Stimulated activated CD4-positive, alpha-beta T cell treated with anti-CD3 and anti-CD28 coated beads, Interleukin-4, amount 100 ng/mL, for 4 hours (primary cell): ENCODE measurements at places on chromosomes 12 and 14.

- no peak for DNase-seq
Measured at GRCh38 chr12:40436564-40436963, 211.8 kb downstream of the LRRK2 start.

DNA sequence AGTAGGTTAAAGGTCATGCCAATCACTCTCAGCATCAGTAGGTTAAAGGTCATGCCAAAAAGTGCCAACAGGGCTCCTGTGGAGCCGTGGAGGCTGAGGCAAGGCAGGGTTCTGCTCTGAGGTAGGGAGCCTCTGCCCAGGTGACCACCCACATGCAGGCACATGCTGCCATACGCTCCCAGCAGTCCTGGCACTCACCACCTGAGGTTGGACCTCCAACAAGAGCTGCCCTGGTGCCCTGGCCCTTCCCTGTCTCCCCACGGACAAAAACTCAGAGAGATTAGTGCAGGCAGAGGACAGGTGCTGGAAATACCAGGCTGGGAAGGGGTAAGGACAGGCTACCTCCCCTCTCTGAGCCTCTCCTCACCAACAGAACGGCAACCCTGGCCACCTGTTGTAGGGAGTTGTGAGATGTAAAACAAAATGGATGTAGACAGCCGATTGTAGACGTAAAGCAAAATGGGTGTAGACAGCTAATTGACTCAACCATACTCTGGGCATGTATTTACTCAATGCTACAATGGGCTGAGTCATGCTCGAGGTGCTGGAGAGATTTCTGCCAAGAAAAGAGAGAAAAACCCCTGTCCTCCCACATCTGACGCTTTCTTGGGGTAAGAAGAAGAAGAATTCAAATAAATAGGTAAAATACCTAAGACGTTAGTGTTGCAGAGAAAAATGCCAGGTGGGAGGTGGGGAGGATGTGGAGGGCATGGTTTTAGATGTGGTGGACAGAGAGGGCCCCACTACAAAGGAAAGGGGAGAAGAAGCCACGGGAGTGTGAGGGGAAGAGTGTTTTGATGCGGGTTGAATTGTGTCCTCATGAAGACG lies 32.4 kb downstream of the LTBP2 start:
- DNase-seq: peak; percentile 25

GRCh38 chr14:23153851-23154796 lies 29.3 kb downstream of the SLC7A8 start:
- no peak for DNase-seq

GRCh38 chr14:87784386-87784785 lies 208.6 kb downstream of the GALC start:
- DNase-seq: no peak

GRCh38 chr12:64655141-64655540 lies 44.8 kb downstream of the RASSF3 start:
- DNase-seq: no peak

DNA sequence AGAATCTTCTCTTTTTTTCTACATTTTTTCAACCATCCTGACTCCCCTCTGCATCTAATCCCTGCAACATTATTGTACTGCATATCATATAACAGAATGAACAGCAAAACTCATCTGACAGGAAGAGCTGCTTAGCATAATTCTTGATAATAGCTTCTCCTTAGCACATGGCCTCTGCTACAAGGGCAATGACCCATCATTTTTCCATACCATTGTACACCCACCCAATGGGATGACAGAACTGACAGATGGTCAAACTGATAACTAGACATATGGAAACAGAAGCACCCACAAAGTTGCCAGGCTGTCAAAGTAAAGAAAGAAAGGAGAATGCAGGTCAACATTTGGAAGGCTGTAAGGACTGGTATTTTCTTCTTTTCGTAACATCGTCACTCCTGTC lies 390.4 kb upstream of the USP15 start:
- no peak for DNase-seq

- DNase-seq: no peak
Measured at GRCh38 chr14:66464261-66464660, 21.9 kb upstream of the CCDC196 start.

GRCh38 chr12:18148961-18149360 lies 59.0 kb upstream of the RERGL start:
- DNase-seq: no peak

DNA sequence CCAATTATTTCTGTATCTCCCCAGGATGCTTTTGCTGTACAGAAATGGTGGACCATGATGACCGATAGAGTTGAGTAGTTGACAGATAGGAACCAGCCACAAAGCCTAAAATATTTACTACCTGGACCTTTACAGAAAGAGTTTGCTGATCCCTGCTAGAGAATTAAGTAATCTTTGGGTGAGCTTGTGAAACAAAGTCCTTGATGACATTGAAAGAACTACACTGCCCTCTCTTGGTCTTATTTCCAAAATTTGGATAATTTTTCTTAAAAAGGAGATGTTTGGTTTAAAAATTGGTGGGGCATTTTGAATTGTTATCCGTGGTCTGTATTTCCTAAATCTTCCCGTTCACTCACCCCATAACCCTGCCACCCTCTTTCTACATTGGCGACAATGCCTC lies 13.7 kb upstream of the TCTN1 start:
- no peak for DNase-seq

DNA sequence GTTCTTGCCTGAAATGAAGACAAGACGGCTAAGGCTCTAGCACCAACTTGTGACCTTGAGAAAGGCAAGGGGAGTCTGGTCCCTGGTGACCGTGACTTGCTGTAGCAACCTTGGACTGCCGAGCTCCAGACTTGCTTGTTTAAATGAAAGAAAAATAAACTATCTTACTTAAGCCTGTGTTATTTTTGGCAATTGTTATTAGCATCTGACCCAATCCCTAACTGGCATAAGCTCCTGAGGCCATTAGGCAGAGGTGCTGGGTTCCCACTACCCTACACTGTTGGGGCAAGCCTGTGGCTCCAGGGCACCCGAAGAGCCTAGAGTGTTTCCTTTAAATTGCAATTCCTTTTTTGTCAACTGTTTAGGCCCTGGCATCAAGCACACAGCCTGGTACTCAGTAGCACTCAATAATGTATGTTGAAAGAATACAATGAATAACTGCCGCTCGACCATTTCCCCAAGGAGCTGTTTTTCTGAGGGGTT lies 106.9 kb upstream of the HIF1A start:
- no peak for DNase-seq

DNA sequence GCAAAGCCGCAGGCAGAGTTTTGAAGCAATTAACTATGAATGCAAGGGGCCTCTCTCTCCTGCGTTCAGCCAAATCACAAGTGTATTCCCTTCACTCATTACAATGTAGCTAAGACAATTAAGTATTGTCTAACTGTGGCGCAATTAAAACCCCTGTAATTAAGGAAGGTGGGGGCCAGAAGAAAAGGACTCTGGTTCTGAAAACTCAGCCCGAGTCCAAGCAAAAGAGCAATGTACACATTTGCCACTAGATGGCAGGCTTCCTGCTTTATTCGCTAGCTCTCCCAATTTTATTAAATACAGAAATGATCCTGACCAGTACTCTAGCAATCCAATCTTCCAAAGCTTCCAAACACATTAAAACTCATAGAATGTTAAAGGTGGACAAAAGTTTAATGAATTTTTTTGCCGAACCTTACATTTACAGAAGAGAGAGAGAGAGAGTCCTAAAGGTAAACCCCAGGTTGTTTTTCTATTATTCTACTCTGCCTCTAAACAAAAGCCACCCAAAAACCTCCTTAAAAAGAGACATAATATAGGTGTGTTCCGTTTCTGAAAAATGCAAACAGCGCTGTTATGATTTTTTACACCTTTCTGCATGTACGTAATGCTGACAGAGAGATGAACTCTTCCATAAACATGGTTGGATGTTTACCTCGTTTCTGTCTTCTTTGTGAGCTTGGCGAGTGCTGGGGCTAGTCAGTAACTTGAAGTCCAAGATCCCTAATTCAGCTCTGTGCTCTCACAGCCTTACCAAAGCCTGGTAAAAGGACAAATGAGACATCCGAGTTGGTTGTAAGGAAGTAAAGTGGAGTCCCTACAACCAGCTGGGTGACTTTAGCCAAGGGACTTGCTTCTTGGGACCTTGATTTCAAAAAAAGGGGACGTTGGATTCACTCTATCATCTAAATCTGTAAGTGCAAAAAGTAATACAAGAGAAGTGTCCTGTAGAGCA lies 50.9 kb upstream of the VASH1 start:
- DNase-seq: no peak

DNA sequence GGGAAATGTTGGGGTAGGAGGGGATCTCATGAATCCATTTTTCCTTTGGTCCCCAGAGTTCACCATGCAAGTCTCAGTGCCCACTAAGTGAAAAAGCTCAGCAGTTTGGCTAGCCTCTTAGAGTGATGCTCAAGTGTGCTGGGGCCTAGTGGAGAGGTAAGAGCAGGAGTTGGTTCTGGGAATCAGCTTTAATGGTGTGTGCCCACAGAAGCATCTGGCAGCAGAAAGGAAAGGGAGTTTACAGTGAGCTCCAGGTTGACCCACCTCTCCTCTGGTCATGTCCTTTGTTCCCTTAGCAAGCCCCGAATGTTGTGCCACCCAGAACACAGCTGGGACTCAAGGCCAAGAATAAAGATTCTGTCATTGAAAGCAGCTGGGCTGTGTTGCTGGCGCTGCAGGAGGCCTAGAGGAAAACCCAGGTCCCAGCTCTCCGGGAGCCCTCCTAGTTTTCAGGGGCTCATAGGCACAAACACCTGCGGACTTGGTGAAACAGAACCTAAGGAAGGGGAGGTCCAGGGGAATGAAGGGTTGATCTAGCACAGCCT lies 320.8 kb downstream of the ZFP36L1 start:
- no peak for DNase-seq

- no peak for DNase-seq
Measured at GRCh38 chr14:58048219-58048618, 103.8 kb downstream of the ARMH4 start.

DNA sequence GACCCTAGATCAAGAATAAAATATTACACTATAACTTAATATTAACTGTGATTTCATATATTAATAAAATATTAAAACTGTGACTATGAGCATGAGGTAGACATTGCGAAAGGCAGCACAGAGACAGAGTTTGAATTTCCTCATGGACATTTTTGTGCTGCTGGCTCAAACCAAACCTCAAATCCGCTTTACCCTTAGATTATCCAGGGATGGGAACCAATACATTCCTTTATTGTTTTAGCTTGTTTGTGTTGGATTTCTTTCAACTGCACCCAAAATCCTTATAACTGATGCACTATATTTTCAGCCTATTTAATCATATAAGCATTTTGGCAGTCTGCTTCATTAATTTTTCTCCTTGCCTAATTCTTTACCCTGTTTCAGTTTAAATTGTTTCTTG lies 436.7 kb downstream of the ATP23 start:
- DNase-seq: no peak

GRCh38 chr12:30144777-30145683 lies 361.3 kb upstream of the TMTC1 start:
- DNase-seq: no peak

GRCh38 chr14:94113908-94114588 lies 3.5 kb downstream of the IFI27 start:
- no peak for DNase-seq

DNA sequence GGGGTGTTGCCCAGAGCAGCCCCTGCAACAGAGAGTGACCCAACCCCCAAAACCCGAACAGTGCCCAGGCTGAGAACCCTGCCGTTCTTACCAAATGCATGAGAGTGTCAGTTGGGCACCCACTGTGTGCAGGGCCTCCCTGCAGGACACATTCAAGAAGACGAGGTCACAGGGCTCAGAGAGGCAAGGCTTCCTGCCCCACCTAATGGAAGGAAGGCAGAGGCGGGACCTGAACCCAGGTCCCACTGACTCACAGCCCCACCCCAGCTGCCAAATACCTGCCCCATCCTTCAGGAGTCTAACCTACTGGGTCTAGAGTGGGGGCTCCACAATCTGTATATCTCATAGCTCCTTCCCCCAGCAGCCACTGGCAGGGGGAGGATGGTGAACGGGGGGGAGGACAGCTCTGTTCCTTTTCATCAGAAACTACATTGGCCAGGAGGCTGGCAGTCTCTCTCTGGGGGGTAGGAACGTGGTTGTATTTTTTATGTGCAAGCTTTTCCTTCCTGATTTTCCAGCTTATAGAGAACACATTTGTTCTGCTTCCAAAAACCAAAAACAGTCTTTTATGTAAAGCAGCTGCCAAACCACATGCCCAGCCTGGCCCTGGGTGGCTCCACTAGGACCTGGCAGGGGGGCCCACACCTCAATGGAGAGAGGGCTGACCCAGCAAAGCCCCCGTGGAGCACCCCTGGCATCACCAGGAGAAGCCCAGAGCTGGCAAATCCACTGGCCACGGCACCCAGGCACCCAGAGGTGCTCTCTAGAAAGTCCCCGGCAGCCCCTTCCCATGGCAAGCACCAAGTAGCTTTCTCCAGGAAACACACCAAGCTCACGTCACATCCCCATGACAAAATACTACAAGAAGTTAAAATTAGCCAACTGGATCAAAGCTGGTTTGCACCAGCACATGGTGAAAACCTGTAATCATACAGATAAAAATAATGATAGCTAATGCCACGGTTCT lies 17.0 kb downstream of the NCOR2 start:
- no peak for DNase-seq

DNA sequence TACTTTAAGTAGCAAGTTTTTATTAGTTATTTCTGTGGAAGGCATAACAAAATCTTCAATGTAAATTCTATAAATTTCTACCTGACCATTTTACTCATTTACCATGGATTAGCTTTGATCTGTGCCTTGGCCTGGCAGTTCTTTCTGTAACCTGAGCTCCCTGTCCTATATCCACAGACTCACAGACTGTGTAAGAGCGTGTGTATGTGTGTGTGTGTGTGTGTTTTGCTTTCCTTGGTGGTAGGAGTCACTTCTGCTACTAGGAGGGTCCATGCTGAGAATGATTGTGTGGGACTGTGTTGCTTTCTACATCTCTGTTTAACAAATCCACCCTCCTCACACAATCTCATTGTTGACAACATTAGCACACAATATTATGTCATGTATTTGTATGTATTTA lies 221.2 kb upstream of the PELI2 start:
- no peak for DNase-seq

DNA sequence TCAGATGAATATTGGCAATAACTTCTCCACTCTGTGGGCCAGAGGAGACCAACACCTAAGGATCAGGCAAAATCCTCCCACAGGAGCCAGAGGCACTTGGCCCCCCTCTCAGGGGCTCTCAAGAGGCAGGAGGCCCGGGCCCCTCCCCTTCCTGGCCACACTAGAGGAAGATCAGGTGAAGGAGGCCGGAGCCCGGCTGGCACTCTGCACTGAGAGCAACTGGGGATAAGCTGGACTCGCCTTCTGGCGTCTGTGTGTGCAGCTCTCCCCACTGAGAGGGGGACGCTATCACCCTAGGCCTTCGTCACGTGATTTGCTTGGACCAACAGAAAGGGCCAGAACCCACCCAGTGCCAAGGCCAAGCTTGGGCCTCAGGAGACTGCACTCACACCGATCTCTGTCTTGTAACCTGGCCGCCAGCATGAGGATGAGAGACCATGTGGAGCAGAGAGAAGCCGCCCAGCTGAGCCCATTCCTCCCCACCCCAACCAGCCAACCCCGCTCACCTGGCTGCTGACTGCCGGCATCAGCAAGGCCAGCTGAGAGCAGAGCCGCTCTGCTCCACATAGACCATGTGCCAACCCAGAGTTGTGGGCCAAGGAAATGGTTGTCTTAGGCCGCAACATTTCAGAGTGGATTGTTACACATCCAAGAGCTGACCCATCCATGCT lies 64.0 kb downstream of the NOC4L start:
- DNase-seq: no peak

- DNase-seq: no peak
Measured at GRCh38 chr14:44873536-44873935, 88.2 kb downstream of the KLHL28 start.
